ENCODE measurements at places on chromosomes 2 and 18.

- DNase-seq: no peak
Observed at GRCh38 chr2:218849721-218850120, 9.9 kb upstream of the WNT6 start.

- DNase-seq: no peak
Observed at GRCh38 chr2:204265681-204266181, 279.5 kb upstream of the PARD3B start.

- DNase-seq: no peak
Observed at GRCh38 chr2:11024259-11024645, 112.5 kb downstream of the KCNF1 start.

DNA sequence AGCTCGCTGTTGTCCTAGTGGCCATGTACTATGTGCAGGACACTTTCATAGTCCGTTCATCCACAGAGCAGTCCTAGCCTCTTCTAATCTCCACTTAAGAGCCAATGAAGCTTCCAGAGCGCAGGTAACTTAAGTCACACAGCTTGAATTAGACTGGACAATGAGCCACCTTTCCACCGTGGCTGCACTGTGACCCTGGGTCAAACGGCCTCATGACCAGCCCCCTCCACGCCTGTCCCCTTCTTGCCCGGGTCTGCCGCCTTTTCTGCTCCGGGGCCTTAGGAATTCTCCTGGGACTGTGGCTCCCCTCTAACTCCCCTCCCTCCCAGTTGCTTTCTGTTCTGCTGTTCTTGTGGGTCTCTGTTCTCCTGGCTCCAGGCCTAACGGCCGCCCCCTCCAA lies 8.4 kb upstream of the PRKCE start:
- DNase-seq: no peak

DNA sequence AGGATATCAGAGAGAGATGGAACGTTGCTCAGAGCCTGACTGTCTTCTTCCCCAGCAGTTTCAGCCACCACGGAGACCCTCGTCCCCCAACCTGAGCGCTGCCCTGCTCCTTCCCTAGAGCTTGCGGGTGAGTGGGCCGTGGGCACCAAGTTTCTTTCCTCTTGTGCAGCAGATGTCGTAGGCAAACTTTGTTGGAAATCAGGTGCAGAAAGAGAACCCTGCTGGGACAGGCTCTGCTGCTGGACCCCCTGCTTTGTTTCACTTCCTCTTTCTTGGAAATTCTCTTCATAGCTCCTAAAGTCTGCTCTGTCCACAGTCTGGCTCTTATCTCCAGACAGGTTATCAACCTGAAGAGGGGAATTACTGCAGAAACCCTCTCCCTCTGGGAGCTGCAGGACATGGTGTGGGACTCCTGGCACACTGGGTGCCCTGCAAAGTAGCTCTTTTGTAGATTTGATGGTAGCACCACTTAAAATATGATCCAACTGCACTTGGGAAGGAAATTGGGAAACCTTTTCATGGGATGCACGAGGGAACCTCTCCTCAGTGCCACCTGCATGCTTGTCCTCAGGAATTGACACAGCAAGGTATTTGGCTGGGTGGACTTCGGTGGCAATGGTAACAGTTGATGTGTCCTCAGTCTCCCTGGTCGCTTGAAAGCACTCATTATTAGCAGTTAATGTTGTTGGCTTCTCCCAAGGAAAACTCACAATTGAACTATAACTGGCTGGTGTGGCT lies 92.2 kb downstream of the ALPK2 start:
- no peak for DNase-seq

DNA sequence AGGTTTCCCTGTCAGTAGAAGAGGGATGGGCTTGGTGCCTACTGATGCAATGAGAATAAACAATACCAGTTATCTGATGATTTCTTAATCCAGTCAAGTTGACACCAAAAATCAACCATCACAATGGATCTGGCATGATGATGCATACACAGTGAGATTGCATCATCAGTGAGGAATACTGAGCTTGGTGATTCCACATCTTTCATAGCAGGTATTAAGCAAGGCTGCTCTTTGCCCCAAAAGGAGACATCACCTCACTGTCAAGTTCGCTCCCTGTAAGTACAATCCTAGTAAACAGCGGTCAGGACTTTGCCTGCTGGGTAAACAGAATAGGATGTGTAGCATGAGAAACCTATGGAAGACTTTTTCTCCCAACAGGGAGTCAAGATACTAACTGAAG lies 282.7 kb upstream of the CDH2 start:
- no peak for DNase-seq

- DNase-seq: no peak
Observed at GRCh38 chr2:205969584-205969983, 116.4 kb downstream of the INO80D start.

DNA sequence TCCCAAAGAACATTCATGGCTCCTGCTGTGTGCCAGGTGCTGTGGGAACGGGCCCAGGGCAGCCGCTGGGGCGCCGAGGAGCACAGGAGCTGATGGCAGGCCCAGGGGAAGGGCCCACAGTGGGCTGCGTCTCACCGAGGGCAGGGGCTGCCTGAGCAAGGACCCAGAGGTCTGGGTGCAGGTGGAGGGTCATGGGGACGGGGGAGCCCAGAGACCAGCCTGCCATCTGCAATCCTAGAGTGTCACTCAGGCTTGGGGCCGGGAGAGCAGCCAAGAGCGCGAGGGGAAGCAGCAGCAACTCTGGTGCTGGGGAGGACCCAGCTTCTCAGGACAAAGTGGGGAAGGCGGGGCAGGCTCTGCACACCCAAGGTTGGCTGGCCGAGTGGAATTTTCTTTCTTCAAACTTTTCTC lies 207.4 kb downstream of the HDAC4 start:
- DNase-seq: no peak
